ENCODE measurements at places on chromosomes 2 and 18.

DNA sequence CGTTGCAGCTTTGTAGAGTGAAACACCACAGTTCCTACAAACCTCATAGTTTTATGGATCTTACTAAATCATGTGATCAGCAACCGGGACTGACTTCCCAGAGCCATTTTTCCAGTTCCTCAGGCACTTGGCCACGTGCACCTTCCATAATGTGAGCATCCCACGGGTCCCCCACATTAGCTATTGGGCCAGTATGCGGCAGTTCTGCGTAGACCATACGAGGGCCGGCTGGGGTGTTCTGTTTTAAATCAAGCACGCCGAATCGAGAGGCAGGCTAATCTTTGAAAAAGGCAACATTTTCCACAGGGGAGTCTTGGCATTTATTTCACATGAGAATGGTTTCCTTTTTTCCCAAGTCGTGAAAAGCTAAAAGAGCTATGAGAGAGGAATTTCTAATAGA is 135.6 kb upstream of the CCDC195 start:
- no peak for DNase-seq

- peak; percentile 31 for DNase-seq
These were observed 616 bp upstream of the SP5 start for GRCh38 chr2:170714381-170715061.

- DNase-seq, result no peak
These were observed 122.2 kb upstream of the CCDC195 start for GRCh38 chr2:224838335-224838734.

- peak; percentile 10 for DNase-seq
These were observed 657 bp downstream of the SGPP2 start for GRCh38 chr2:222424729-222425671.

GRCh38 chr2:144350151-144350802 is 169.6 kb downstream of the ZEB2 start:
- peak; percentile 55 for DNase-seq

- no peak for DNase-seq
These were observed 29.9 kb downstream of the MTERF4 start for GRCh38 chr2:241072151-241072550.

DNA sequence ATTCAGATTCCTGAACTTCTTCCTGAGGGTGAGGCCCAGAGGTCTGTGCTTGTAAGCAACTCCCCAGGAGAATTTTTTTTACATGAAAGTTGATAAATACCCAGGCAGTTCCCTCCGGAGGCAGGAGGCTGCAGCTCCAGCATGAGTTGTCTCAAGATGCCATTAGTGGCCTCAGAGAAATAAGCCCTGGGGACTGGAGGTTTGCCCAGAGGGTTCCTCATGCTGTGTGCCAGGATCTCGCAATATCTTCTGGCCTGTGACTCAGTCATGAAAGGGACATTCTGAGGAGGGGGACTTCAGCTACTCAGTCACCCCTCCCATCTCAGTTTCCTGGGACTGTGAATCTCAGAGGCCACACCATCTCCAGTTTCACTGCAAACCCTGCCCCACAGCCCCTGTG is 49.9 kb downstream of the LYPD1 start:
- DNase-seq, result no peak

- no peak for DNase-seq
These were observed 3.6 kb downstream of the TEX51 start for GRCh38 chr2:126902152-126902835.

DNA sequence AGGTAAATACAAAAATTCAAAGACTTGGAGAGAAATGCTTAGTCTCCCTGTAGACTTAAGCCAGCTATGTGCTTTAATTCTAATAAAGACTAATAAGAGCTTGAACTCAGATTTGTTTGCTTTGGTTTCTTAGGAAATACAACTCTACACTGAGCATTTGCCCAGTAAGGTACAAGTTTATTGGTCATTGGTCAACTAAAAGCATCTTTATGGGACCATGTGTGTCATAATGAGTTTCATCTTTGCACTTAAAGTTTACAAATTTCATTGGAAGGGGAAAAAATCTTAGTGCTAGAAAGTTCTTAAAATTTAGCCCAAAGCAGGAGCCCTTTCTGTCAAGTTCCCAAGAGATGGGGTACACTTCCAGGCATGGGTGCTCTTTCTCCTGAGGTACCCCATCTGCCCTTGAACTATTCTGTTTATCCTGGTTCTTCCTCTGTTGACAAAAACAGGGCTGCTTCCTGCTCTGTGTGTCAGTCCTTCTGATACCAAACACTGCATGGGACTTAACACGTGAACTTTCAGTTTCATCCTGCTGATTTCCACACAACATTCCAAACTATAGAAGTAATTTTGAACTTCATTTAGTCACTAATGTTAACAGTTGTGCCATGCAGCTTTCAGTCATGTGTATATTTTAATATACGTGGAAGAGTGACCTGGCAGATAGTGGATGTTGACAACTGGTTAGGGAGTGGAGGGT is 200.2 kb downstream of the TPGS2 start:
- DNase-seq, result no peak

DNA sequence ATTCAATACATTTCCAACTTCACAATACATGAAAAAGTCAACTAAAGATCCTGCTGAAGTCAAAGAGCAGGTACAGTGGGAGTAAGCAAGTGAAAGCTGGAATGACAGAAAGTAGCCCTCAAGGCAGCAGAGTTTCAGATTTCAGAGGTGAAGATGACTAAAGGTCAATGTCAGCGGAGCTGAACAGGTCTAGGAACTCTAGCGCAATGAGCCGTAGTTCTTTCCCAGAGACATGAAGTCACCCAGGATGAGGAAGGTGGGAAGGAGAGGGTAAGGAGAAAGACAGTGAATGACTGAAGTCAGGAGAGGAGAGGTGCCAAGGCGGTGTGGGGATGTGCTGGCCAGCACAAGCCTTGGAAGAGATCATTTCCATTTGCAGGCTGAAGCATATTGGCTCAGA is 28.1 kb downstream of the PTPN2 start:
- no peak for DNase-seq

- DNase-seq, result no peak
These were observed 84.0 kb downstream of the SEPTIN10 start for GRCh38 chr2:109529532-109530449.

- no peak for DNase-seq
These were observed 391.3 kb downstream of the CMPK2 start for GRCh38 chr2:6474161-6475140.

DNA sequence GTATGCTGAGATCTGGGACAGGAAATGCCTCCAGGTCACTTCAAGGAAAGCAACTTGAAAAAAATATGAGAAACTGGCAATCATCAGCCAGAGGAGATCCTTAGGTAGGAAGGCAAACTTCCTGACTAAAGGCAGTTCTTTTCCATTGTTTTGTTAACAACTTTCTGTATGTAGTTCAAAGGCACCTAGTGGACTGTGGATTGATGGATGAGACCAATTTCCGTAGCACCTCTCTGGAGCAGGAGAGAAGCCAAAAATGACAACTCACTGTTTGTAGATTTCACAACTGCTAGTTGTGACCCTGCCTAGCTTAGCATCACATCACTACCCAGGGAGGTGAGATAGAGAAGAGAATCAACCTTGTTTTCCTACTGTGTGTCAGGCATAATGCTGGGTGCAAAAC is 21.8 kb upstream of the NOSTRIN start:
- DNase-seq, result no peak

DNA sequence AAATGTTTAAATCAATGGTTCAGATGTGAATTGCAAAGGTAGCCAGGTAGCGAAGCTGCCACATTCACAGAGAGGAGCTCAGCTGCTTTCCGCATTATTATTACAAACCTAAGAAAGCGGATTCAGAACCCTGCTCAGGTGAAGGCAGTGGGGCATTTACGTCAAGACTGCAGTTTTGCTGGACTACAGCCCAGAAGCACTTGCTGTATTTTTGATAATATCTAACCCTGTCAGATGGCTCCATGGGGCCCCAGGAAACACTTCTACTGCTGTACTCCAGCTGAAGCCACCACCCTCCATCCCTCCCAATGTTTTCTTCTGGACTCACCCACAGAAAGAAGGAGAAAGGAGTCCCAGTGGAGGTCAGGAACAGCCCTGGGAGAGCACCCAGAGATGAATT is 96.9 kb downstream of the TPO start:
- DNase-seq, result no peak

DNA sequence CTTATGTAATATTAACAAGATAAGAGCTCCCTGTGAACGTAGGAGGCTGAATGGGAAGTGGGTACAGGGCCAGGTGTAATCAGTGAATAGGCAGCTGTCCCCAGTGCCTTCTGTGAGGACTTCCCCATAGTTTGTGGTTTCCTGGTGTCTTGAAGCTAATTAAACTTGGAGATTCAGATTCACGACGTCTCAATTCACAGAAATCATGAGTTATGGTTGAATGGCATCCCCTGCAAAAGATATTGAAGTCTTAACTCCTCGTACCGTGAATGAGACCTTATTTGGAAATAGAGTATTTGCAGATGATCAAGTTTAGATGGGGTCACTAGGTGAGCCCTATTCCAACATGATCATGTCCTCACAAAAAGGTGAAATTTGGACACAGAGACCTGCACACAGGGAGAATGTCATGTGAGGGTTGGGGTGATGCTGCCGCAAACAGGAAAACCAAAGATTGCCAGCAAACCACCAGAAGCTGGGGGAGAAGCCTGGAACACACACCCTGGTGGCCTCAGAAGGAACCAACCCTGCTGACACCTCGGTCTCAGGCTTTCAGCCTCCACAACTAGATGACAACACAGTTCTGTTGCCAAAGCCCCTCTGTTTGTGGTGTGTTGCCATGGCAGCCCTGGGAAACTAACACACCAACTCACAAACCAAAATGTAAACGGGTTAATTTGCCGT is 13.2 kb downstream of the ARL4C start:
- no peak for DNase-seq

DNA sequence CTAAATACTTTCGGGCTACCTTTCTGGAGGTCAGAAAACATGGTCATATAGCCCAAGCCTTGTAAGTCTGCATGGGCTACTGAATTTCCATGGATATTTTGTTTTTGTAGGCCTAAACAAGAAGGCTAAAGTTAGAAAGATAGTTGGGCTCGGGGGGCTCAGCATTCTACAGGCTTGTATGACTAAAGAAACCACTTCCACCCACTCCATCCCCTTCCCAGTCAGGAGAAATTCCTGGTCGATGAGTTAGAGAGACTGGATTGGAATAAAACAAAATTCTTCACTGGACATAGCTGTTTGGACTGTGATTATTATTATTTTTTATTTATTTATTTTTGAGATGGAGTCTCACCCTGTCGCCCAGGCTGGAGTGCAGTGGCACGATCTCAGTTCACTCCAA is 539.4 kb upstream of the TNP1 start:
- DNase-seq, result no peak

DNA sequence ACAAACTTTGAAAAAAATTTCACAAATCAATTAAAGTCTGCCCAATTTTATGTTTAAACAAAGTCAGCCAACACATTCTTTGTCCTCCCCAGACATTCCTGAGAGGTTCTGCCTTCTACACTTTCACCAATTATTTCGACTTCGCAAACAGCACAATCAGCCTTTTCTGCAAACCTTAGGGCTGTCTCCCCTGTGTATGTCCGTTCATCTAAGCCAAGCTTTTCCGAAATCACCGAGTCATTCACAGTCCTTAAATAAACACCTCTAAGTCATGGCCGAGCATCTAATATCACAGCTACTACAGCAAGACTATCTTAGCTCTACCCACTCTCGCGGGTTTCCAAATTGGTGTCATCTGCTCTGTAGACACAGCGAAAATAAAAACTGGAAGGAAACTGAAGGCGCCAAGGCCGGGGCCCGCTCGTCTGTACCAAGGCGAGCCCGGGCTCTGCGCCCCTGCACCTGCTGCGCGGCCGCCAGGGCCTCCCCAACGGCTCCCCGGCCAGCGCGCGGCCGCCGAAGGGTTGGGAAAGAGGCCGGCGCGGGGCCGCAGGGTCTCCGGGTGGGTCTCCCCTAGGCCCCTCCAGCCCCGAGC is 730 bp downstream of the ODC1 start:
- no peak for DNase-seq

DNA sequence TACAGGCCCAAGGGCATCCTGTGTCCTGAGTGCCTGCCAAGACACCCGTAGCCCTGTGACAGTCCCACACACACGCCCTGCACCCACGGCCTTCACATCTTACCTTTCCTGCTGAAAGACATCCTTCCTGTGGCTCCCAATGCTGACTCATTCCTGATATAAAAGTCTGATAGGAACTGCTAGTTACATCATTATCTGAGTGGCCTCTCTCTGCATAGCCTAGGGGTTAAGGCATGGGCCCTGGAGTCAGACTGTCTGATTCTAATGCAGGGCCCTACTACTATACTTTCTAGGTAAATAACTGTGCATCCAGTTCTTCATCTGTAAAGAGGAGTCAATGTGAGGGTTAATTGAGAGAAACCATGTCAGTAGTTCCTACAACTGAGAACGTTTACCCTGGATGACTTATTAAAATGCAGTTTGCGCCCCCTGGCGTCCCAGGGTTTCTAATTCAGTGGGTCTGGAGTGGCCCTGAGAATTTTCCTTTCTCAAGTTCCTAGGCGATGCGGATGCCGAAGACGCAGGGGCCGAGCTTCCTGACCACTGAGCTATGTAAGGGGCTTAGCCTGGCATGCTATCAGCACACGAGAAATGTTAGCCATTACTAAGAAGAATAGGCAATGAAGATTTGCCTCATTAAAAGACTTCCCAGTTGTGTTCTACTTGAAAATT is 6.0 kb upstream of the GPR45 start:
- peak; percentile 63 for DNase-seq

DNA sequence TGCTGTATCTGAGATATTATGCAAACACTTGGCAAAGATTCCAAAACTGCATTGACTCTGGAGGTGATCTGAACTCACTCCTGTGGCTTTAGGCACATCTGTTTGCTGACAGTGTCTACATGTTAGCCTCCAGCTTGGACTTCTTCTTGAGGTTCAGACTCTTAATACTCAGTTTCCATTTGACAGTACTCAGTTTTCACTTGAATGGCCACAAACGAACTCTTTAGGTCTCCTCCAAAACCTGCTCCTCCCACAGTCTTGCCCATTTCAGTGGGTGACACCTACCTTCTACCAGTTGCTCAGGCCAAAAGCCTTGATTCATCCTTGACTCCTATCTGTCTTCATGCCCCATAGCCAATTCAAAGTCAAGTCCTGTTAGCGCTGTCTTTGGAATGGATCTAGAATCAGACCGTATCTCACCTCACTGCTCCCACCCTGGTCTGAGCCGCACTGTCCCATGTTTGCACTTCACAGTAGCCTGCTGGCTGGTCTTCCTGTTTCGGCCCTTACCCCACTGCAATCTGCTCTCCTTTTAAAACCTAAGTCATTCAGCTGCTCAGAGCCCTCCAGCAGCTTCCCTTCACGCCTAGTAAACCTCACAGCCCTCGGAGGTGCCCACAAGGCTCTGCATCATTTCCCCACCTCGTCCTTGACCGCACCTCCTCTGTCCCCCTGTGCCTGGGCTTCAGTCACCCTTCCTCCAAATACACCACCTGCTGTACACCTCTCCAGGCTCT is 10.5 kb downstream of the ATG16L1 start:
- no peak for DNase-seq

- no peak for DNase-seq
These were observed 1132.9 kb upstream of the ZEB2 start for GRCh38 chr2:145652571-145653545.

GRCh38 chr2:39875914-39876267 is 96.8 kb upstream of the THUMPD2 start:
- no peak for DNase-seq
